Prostate gland (tissue), 2 donors: ENCODE measurements at places on chromosomes 7 and 10. TPM values are rescaled to one million over a fixed set of nuclear protein-coding genes. Genes with fewer than 3 reads are reported as not detected.

CCAR1 gene
- total RNA-seq, result 73.8 TPM

ENO4 gene
- 0.27 TPM for total RNA-seq

GIMAP8 gene
- total RNA-seq, result 6.5 TPM

GALNT17 gene
- total RNA-seq, result 58.1 TPM

PALD1 gene
- 12.4 TPM for total RNA-seq

AGAP3 gene
- 80.3 TPM for total RNA-seq
